ENCODE measurements at places on chromosomes 11 and 22.

GRCh38 chr11:67635231-67635521 lies 4.4 kb downstream of the TBX10 start:
- no peak for DNase-seq

- DNase-seq: no peak
Observed at GRCh38 chr22:44338177-44338810, 25.5 kb upstream of the SHISAL1 start.

DNA sequence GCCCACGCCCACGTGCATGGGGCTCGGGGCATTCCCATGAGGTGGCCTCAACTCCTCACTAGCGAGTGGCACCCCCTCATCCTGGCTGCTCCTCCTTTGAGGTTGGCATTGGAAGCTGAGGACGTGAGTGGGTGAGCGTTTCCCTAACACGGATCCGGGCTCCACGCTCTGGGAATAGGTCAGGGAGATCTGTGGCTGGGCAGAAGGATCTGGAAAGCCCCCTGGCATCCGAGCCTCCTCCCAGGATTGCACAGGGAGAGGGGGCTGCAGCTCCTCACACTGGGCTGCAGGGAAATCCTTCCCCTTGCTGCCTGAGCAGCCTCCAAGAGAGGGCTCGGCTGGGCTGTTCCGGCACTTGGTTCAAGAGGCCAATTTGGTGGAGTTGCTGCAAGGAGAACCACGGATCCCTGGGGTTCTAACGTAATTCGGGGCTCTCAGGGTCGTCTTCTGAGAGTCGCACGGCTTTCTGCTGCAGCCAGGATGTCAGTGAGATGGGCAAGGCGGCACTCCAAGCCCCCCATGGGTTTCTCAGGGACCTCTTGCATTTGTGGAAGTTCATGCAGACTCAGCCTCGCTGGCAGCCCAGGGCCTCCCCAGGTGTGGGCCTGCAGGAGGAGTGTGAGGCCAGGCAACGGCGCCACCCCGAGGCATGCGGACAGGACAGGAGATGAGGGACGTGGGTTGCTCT lies 1119.0 kb downstream of the BRD1 start:
- DNase-seq: no peak

DNA sequence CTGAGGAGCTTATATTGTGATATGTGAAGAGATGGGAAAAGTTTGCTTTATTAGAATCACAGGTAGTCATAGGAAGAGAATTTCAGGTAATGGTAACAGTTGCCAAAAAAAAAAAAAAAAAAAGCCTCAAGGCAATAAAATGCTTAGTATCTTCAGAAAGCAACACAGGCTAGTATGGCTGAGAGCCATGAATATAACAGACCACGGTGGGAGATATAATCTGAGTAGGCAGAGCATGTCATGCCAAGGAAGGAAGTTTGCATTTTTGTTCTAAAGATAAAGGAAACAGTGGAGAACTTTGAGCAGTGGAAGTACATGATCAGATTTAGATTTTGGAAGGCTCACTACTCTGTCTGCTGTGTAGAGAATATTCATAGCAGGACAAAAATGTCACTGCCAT lies 211.4 kb downstream of the ETS1 start:
- no peak for DNase-seq

- no peak for DNase-seq
Observed at GRCh38 chr11:72947229-72947628, 133.0 kb downstream of the ATG16L2 start.

- DNase-seq: no peak
Observed at GRCh38 chr11:78807351-78807750, 232.7 kb upstream of the NARS2 start.

DNA sequence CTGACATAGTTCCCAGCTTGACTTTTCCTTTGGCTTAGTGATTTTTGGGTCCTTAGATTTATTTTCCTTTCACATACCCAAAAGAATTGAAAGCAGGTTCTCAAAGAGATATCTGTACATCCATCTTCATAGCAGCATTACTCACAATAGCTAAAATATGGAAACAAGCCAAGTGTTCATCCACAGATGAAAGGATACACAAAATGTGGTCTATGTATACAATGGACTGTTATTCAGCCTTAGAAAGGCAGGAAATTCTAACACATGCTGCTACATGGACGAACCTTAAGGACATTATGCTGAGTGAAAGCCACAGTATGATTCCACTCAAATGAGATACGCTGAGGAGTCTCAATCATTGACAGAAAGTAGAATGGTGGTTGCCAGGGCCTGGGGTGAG lies 171.8 kb downstream of the IGLL1 start:
- DNase-seq: no peak

- no peak for DNase-seq
Observed at GRCh38 chr11:83039566-83039965, 32.1 kb downstream of the RAB30 start.

DNA sequence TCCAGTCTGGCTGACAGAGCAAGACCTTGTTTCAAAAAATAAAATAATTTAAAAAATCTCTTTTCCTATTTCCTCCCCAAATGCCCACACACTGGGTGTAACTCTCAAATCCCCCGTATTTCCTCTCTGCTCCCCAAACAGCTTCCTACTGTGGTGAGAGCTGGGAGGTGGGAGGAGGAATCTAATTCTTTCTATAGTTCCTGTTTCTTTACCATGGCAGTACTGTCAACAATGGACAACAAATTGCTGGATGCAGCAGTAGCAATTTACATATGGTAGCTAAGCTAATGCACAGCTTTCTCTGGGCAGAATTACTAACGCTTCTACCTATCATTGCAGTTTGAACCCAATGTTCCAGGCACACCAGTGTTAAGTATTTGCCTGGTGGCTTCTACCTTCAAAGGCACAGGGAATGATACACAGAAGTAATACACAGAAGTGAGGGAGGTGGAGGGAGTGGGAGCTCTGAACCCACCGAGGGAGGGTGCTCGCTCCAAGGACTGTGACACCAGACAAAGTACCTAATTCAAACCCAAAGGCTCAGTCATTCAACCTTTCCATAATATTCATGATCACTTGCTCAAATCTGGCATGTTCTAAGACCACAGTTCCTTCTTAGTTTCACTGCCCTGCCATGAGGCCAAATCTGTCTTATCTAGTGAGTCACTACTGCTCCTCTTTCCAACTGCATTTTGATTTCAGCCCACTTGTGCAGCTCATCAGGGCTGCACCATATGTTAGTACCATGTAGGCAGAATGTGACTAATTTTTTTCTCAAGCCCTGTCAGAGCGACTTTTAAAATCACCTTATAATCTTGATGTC lies 37.9 kb downstream of the CELF1 start:
- DNase-seq: no peak

DNA sequence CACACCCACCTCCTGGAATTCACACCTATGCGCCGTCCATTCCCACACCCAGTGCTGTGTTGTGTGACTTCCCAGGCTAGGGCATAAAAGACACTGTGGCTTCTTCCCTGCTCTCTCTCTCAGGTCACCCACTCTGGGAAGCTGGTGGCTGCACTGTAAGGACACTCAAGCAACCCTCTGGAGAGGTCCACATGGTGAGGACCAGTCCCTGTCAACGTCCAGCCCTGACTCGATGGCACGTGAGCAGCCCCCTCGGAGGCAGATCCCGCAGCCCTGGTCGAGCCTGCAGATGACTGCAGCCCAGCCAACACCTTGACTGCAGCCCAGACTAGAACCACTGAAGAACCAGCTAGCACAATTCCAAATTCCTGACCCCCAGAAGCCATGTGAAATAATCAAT lies 16.2 kb downstream of the CBX7 start:
- DNase-seq: no peak

DNA sequence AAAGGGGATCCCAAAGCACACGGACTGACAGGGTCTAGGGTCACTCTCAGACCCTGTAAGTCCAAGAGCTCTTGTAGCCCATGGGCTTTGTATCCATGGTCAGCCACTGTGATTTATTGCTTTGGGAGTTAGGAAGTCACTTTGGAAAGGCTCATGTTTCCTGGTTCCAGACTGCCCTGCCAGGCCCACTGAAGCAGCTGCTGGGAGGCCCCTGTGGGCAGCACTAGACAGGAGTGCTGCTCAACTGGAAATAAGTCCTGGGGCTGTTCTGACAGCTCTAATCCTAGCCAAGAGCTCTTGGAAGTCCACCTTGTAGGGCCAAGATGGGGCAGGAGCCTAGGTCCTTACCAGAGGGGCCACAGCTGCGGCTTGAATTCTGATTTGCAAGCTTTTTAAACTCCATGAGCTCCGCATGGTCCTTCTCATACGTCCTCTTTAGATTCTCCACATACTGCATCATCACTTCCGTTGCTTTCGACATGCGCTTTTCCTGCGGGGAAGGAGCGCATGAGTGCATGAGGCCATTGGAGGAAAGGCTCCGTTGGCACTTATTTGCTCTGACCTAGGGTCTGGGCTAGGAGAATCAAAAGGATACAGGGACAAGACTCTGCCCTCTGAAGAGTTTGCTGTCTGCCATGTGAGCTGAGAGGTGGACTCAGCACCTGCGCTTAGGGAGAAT lies 32.2 kb upstream of the LYVE1 start:
- no peak for DNase-seq

DNA sequence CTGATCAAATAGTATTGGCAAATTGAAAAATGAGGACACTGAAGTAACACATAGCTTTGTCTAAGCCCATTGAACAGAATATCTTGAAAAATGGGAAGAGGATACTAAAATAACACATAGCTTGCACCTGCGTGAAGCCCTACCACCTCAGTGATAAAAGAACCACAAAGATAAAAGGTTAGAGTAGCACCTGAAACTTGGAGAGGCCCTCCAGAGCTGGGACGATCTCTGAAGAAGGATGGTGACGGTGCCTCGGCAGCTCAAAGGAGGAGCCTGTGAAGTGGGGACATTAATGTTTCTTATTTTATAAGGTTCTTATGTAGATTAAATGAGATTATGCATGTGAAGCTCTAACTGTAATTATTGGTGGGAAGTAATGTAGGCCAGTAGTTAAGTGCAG lies 23.1 kb upstream of the ARHGAP42 start:
- no peak for DNase-seq

GRCh38 chr11:67562963-67563704 lies 20.5 kb upstream of the GSTP1 start:
- no peak for DNase-seq

- DNase-seq: no peak
Observed at GRCh38 chr11:65653229-65654225, 9.2 kb downstream of the RELA start.

- no peak for DNase-seq
Observed at GRCh38 chr11:114008331-114008730, 33.4 kb downstream of the HTR3A start.

DNA sequence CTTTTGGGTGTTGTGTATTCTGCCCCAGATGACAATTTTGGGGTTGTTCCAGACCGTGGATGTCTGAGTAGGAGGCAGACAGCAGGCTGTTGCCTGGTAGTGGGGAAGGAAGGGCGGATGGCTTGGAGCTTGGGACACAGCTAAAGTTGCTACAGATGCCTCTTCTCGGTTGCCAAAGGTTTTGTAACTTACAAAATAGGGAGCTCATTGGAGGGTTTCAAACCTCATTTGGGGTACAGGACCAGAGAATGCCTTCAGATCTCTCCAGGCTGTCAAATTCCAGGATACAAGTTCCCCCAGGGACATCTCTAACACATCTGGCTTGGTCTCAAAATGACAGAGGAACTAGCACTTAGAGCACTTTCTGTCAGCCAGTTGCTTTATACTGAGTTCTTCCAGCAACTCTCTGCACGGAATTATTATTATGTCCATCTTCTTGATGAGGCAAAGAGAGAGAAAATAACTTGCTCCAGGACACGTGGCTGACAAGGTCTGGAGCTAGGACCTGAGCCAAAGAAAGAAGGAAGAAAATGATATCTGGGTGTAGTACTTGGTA lies 56.0 kb downstream of the SLC1A2 start:
- no peak for DNase-seq
